Amniotic stem cell (primary cell): ENCODE measurements at places on chromosomes 6 and 20.

GRCh38 chr6:71602385-71603007 is 283.9 kb upstream of the RIMS1 start:
- DNase-seq = no peak

GRCh38 chr20:42366626-42367025 is 748.4 kb upstream of the CHD6 start:
- DNase-seq = no peak

DNA sequence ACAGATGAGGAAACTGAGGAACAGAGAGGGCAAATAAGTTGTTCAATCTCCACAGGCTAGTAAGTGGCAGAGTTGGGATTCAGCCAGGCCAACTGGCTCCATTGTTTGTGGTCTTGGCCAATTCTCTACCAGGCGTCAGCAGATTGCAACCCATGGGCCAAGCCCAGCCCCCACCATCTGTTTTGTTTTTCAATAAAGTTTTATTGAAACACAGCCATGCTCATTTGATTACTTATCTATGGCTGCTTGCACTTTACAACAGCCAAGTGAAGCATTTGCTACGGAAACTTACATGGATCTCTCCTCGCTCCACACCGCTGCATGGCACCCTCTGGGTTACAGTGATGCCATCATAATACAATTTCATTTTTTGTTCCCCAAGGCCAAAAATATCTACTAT is 90.8 kb downstream of the ZNF217 start:
- no peak for DNase-seq

- DNase-seq = no peak
These were observed 90.2 kb downstream of the PRKN start for GRCh38 chr6:162637317-162637716.

DNA sequence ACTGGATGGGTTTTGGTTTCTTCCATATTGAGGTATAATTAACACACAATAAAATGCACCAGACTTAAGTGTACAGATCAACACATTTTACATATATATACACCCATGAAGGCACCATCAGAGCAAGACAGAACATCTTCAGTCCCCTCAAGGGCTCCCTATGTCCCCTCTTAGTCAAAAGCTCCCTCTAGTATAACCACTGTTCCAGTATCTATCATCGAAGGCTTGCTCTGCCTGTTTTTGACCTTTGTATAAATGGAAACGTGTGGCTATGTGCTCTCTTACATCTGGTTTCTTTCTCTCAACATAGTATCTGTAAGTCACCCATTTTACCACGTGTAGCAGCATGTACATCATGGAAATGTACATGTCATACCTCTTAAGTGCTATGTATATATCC is 66.5 kb downstream of the BANF2 start:
- no peak for DNase-seq

GRCh38 chr20:31875671-31876070 is 5.2 kb downstream of the TTLL9 start:
- no peak for DNase-seq

DNA sequence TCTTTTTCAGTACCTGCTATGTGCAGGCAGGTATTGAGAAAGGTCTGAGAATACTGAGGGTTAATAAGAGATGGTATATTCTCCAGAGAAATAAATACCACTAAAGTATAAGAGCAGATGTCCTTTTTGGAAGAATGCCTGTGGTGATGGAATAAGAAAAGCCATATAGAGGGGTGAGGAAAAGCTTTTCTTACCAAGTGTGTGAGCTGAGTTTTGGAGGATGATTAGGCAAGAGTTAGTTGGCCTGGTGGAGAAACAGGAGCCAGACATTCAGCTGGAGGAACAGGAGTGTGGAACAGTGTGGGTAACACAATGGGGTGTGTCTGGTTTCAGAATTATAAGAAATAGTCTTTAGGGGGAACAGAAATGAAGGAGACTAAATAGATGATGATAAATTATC is 19.9 kb downstream of the ZNF451 start:
- no peak for DNase-seq

DNA sequence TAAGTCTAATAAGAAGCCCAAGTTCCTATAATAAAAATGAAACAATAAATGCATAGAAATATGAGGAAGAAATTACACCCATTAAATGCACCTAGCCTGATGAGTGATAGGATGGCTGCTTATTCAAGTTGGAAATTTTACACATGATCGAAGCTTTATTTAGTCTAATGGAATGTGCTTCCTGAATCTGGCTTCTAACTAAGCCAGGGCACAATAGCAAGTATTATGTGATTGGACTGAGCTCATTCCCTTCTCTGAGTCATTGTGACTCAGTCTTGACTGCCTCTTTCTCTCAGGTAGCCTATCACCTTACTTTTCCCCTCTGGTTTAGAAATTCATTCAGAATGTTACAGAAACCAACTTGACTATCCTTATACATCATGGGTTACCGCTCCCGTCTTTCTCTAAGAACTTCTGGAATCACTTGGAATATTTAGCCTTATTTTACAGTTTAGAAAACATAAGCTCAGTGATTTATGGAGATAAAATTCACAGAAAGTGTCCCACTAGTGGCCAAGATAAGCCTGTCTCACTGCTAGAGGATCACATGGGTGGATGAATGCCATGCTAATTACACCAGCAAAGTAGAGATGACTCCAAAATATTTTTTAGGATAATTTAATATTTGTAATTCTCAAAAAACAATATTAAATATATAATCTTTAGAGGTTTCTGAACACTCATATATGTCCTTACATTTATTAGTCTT is 505.3 kb upstream of the JAG1 start:
- no peak for DNase-seq

DNA sequence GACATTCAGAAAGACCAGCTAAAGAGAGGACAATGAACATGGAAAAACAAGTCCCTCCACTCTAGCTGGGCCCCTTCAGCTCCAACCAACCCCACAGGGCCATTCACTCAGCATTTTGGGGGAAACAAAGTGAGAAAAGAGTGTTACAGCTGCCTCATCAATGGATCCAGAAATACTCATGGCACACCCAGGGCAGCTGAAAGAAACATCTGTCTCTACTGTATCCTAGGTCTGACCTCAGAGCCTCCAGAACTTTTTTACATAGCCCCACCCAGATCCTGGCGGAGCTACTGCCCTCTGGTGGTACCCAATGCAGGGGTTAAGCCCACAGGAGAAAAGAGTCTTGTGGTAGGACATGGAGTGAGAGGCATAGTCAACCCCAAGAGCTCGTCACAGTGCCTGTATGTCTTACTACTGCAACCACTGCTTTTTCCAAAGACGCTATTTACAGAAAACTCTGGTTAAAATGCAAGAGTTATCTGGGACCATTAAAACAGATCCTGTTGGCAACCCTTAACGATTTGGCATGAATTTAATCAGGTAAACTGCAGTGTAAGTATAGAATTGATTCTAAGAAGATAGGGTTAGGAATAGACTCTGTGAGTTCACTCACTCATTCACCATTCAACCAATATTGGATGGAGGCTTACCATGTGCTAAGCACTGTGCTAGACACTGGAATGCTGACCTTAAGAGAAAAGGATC is 37.4 kb upstream of the FAM83C start:
- no peak for DNase-seq

DNA sequence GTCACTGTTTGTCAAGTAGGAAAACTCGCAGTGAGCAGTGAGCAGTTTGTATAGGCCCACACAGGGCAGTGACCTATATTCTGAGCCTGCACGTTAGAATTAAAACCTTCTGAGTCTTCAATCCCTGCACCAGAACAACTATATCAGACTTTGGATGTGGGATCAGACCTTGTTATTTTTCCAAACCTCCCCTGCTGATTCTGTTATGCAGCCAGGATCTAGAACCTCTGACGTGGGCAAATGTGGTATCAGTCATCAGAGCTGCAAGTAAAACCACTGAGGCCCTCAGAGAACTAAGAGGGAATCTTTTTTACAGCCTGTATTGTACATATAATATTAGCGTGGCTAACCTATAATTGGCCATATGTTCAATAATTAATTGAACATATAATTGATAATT is 32.0 kb upstream of the AKAP7 start:
- DNase-seq = no peak

- DNase-seq = no peak
These were observed 107.2 kb upstream of the PLEKHG1 start for GRCh38 chr6:150492507-150492906.
